ENCODE measurements at places on chromosomes 5 and 9. TPM values are rescaled to one million over a fixed set of nuclear protein-coding genes. Genes with fewer than 3 reads are reported as not detected.

DNA sequence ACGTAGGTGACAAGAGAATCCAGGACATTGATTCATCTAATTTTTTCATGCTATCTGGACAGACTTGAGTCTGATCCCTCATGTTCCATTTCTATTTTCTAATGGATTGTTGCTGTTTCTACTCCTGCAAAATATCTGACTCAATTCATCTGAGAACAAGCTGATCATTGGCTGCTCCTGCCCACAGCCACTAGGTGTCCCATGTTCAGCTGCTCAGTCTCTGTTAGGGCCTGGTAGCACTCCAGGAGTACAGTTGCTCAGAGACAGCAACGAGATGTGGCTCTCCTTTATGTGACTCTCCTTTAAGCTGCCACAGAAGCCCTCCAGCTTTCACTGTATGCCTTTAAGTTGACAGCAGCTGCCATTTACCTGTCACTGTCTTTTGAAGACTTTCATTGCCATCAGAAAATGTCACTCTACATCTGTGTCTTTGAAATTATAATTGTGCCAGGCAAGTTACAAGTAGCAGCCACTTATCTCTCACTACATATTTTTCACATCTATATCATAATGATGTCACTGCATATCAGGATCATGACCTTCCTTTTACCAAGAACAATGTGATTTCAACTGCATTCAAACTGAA, 1944.2 kb upstream of the NUDT12 start:
- DNase-seq: no peak

DNA sequence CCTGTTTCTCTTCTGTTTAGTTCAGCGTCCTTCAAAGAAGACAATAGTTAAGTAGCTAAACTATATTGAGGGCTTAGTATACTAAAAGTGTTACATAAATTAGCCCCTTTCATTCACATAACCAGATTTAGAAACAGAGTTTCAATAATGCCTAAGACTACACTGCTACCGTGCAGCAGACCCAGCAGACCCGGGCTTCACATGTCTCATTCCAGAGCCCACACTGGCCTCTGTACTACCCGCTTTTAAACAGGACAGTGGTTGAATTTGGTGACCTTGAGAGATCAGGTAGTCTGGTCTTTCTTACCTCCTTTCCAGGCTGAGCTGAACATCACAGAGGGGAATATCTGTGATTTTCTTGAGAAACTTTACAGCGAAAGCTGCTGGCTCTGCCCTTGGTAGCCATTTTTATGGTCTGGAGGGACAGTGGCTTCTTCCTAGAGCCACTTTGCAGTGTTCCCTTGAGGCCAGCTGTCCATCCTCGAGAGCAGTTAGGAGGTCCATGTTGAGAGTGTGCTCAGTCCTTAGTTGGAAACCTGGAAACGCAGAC, 56.5 kb downstream of the SLC22A5 start:
- DNase-seq: no peak

GRCh38 chr9:4530375-4530774, 40.1 kb downstream of the SLC1A1 start:
- DNase-seq: no peak

CCDC192 gene
- 2.0 TPM for total RNA-seq

PCDHB16 gene
- total RNA-seq: 6.9 TPM

DNA sequence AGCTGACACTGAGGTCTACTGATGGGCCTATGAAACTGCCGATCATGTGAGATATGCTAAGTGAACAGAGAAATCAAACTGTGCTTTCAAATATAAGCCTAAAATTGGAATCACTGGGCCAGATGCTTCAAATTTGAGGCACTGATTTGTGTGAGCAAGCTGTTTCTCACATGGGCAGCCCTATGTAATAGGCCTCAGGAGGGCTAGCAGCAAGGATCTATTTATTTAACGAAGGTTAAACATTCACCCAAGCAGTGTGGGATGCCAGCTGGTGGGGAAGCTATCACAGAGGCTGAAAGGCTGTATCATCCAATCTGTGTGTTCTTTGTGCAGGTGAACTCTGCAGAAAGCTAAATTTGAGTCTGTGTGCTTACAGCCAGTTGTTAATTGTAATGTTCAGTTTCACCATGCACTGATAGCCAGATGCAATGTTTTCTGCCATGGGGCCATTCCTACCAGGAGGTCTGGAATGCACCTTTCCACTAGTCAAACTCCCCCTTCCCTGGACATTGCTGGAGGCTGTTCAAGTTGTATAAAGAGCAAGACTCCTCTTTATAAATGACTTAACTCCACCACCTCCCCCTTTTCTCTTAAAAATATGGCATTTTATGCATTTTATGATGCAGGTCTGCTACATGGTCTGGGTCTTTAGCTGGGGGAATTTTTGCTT, 228.9 kb downstream of the SH3GL2 start:
- DNase-seq: no peak

GRCh38 chr5:18142831-18143230, 508.6 kb downstream of the TAF11L14 start:
- no peak for DNase-seq

- no peak for DNase-seq
Observed at GRCh38 chr5:21680641-21681040, 1172.5 kb downstream of the CDH12 start.

GRCh38 chr5:174839196-174839595, 114.8 kb downstream of the MSX2 start:
- no peak for DNase-seq

DNA sequence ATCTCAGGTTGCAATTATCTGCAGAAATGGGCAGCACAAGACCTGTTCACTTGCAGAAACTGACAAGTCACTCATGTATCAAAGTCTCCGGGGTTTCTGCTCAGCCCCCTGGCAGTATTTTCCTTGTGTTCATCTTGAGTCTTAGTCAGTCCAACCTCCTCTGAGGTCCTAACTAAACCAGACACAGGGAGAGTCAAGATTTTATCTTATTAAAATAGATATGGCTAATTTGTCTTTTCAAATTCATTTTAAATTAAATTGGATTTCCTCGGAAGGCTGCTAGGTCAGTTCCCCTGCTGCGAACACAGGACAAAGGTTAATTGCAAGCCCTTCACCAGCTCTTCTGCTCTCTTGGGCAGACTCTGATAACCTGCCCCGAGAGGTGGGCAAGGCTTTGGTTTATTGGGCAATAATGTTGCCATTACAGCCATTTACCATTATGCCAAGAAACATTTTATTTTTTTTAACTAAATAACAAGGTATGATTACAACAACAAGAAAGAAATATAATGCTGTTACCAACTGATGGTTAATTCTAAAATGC, 103.5 kb downstream of the MAPKAP1 start:
- no peak for DNase-seq

MARCHF3 gene
- 4.9 TPM for total RNA-seq

DNA sequence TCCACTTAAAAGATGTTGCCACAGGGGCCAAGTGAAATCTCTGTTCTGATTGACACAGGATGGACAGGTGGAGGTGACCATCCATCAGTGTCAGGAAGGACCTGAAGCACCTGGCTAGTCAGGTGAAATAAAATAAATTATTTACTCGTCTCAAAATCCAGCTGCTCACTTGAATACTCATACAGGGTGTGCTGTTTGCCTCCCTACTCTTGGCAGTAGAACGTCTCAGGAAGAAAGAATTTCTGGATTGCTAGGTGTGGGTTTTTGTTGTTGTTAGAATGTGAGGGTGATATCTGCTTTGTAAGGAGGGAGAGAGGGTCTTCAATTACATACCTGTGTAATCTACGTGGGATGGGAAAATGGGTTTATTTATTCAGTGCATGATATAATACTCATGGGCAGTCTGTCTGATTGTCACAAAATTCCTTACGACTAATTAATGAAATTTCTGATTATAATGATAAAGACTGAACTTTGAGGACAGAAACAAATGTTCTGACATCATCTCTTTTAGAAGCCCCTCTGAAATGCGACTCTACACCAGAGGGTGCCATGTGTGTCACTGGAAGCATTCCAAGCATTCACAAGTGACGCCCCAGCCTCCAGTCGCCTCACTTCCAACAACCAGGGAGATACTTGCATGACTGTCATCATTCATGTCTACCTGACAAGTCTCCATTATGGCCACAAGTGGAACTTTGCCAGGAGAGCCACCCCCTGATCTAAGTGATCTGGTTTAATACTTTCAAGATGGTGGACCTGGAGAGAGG, 218.4 kb downstream of the GAPVD1 start:
- DNase-seq: no peak

TMEM171 gene
- total RNA-seq: 1.3 TPM

SLC44A1 gene
- total RNA-seq: 130 TPM

DNA sequence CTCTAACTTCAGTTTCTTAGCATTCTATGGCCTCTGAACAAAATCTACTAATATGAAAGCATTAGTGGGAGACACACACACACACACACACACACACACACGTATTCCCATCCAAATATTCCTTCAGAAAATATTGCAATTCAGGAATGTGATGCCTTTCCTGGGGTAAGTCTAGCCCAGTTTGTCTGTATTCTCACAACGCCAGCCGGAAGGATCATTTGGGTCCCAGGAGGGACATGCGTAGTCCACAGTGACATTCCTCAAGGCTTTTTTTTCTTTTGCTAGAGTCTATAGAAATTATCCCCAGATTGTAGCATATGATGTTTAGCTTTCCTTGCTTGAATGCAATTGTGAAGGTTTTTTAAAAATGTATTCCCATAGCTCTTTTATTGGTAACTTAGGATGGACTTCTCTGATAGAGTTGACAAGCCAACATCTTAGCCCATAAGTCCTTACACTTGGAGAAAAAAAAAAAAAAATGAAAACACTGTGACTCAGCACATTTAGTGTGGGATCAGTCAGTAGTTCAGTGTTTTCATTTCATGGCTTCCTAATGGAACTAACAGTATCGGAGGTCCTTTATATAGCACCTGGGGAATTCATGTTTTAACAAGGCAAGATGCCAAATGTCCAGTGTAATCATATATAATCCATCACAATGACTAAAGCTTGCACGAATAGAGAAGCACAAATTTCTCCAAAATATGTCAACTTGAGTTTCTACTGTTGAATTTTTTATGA, 316.5 kb downstream of the DIRAS2 start:
- no peak for DNase-seq

SPATA9 gene
- 0.29 TPM for total RNA-seq

CER1 gene
- total RNA-seq: 0.99 TPM

DNAJC21 gene
- 46.6 TPM for total RNA-seq

GRCh38 chr5:179245031-179245430, 100.2 kb downstream of the ADAMTS2 start:
- DNase-seq: no peak

DAPK1 gene
- 246 TPM for total RNA-seq

GPR21 gene
- 0.46 TPM for total RNA-seq

- DNase-seq: no peak
Observed at GRCh38 chr5:177508221-177508611, 1.4 kb downstream of the DOK3 start.

DNA sequence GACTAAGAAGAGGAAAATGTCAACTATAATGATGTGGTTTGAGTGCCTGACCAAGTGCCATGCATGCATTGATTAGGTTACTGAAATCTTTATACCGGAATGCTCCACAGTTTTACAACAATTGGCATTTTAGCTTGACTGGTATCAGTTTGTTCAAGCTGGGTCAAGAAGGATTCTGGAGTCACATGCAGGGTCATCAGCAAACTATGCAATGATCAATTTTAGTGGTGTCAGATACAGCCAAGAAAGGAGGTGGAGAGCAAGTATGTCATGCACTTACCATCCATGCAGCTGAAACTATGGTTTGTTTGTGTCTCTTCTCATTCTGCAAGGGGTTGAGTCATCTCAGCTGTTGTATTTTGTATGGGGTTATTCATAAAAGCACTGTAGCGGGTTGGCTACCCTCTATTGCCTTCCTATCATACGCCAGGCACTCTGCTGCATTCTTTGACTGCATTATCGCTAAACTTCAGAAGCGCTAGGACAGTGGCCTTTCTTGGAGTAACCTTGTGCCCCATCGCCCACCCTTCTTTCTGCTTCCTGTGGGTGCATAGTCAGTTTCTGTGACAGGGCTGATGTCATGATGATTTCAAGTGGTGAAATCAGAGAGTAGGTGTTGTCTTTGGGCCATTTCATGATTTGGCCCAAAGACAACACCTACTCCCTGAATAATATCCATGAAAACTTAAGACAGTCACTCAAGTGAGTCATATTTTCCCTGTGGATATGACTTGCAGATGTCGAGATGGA, 145.4 kb downstream of the MTX3 start:
- peak; percentile 10 for DNase-seq

DNA sequence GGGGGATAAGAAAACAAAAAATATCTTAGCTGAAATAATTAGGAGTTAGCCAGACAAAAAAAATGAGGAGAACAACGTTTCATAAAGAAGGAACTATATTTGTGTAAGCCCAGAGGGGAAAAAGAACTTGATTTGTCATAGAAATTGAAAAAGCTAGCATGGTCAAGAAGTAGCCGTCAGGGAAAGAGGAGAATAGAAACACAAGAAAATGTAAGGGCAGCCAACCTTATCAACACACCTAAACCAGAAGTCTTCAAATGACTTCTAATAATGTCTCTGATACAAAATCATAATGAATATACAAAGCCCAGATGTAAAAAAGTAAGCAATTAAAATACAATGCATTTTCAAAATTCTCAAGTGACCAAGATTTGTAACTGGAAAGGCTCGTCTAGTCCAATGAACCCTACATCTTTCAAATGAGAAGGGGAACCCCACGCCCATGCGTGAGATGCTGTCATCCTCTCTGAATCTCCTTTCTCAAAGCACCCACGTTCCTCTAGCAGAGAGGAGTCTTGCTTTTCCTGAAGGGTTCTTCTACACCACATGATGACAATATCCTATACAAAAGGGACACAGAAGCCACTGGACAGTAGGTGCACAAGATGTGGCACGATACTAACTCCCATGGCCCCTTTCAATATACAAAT, 103.7 kb downstream of the ARL15 start:
- DNase-seq: no peak

DNA sequence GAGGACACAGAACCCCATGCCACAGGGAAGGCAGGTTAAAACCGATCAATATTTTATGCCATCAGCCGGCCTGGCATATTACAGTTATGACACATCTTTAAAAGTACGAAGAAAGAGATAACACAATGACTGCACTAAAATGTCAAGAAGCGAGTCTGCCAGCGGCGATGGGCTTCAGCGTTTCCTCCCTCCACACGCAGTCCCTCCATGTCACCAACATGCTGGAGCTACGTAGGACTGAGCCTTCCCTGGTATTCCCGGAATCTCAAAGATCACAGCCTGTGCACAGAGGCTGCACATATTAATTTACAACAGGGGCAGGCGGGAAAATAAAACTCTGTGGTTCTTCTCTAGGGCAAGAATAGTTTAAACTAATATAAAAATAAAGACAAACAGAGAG, 257.7 kb downstream of the IRX1 start:
- no peak for DNase-seq

IDNK gene
- total RNA-seq: 4.4 TPM

WNT8A gene
- not detected for total RNA-seq

PRSS3 gene
- 0.86 TPM for total RNA-seq

C9 gene
- total RNA-seq: not detected

- no peak for DNase-seq
Observed at GRCh38 chr9:2497666-2498400, 123.8 kb upstream of the VLDLR start.

ANKRD33B gene
- total RNA-seq: 3.4 TPM

CNTFR gene
- total RNA-seq: 3.5 TPM

GRCh38 chr5:154993461-154993860, 20.1 kb upstream of the KIF4B start:
- no peak for DNase-seq

OBP2B gene
- not detected for total RNA-seq

Data from type B pancreatic cell (in vitro differentiated cells).